A549 treated with CORT108297 at 1 μM for 4 hours (cell line): ENCODE measurements at places on chromosomes 7 and 10. TPM values are rescaled to one million over a fixed set of nuclear protein-coding genes. Genes with fewer than 3 reads are reported as not detected.

Gene ADAM8
- 2.3 to 4.8 TPM (median 3.7 TPM) in 5 replicates for total RNA-seq

Gene MYH16
- 0.46 to 0.65 TPM (median 0.58 TPM) in 5 replicates for total RNA-seq

Gene KIF11
- total RNA-seq, result 30.5 to 45.5 TPM (median 34.8 TPM) in 5 replicates

Gene FAM25A
- total RNA-seq, result 0.56 TPM in 1 of 5 replicates, not detected in the others

Gene CASP2
- 18.2 to 20.9 TPM (median 19.2 TPM) in 5 replicates for total RNA-seq

Gene TRIM50
- not detected in 5 replicates for total RNA-seq

Gene NPSR1
- not detected in 5 replicates for total RNA-seq

Gene PRSS2
- not detected in 5 replicates for total RNA-seq
